ENCODE measurements at places on chromosomes 5 and 9.

GRCh38 chr9:16289639-16290038 is 580.8 kb downstream of the BNC2 start:
- DNase-seq = no peak

DNA sequence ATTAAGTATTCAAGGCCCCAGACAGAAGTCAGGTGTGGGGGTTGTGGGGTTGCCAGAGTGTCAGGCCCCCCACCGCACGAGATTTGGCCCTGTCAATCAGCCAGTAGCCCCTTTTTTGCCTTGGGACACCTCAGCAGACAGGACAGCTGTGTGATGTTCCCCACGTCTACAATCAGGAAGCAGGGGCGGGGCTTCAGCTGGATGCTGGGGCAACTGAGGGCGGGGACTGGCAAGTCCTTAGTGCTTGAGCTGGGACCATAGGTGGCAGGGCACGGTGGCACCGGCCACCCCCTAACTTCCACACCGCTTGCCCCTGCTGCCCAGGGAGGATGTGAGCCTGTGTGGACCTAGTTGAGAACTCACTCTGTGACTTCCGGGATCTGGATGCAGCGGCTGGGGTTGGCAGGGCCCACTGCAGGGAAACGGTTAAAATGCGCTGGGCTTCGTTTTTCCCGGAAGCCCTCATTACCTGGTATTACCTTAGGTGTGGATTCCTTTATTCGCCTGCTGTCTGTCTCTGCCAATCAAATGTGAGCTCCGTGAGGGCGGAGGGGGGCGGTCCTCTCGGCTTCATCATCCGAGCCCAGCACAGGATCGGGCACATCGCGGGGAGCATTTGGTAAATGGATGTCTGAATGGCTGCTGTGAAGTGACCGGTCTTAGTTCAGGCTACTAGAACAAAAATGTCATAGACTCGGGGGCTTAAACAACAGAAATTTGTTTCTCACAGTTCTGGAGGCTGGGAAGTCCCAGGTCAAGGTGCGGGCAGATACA is 7.5 kb upstream of the GTF3C5 start:
- no peak for DNase-seq

DNA sequence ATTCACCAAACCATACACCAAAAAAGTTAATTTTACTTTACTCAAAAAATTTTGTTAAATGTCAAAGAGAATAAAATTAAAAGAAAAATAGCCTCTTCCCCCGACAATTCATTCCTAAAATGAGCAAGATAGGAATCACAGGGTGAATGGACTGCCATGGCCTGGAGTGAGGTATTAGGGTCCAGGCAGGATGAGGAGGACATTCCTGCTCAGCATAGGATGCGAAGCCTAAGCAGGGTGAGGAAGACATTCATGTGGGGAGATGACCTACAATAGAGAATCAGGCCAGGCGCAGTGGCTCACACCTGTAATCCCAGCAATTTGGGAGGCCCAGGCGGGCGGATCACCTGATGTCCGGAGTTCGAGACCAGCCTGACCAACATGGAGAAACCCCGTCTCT is 8.4 kb downstream of the NUDCD2 start:
- no peak for DNase-seq

DNA sequence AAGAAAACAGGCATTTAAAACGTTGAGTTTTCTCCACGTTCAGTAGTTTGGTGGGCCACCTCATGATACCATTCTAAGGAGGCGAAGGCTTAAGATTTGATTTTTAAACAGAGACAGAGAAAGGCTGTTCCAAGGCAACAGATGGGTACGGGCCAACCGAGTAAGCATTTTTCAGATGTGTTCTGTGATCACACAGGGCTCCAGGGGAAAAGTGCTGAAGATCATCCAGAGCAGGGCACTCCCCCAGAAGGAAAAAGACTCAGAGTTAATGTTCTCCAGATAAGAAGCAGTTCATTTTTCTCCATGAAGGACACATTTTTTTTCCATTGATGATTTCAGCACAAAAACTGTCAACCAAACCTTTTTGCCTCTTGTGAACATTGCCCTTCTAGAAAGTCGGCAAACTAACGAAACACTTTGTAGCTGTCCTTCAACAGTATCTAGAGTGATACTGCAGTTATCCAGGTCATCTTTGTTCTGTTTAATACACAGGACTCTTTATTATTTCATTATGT is 138.7 kb downstream of the ALDH1A1 start:
- no peak for DNase-seq

GRCh38 chr5:8727396-8727795 is 818.5 kb downstream of the SEMA5A start:
- no peak for DNase-seq

GRCh38 chr5:78647838-78648358 is 674 bp downstream of the LHFPL2 start:
- peak; percentile 60 for DNase-seq

- peak; percentile 93 for DNase-seq
Measured at GRCh38 chr5:157948738-157949410, 89.9 kb upstream of the CLINT1 start.

DNA sequence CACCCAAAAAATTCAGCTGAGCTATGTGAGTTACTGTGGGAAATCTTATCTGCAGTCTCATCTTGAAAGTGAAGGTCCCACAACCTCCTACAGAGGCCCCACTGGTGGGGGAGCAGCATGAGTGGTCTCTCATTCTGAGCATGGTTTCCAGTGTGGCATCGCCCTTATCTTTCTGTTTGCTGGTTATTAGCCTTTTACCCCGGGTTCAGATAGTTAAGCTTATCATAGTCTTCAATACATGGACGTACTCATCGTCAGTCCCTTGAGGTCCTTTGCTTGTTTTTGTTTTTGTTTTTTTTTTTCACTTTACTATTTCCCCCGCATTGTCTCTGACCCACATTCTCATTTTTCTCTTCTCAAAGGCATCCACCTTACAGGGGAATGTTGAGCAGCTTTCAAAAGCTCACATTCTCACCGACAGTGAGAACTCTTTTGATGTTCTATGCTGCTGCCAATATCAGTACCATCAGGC is 7.7 kb upstream of the HAVCR2 start:
- DNase-seq = no peak

DNA sequence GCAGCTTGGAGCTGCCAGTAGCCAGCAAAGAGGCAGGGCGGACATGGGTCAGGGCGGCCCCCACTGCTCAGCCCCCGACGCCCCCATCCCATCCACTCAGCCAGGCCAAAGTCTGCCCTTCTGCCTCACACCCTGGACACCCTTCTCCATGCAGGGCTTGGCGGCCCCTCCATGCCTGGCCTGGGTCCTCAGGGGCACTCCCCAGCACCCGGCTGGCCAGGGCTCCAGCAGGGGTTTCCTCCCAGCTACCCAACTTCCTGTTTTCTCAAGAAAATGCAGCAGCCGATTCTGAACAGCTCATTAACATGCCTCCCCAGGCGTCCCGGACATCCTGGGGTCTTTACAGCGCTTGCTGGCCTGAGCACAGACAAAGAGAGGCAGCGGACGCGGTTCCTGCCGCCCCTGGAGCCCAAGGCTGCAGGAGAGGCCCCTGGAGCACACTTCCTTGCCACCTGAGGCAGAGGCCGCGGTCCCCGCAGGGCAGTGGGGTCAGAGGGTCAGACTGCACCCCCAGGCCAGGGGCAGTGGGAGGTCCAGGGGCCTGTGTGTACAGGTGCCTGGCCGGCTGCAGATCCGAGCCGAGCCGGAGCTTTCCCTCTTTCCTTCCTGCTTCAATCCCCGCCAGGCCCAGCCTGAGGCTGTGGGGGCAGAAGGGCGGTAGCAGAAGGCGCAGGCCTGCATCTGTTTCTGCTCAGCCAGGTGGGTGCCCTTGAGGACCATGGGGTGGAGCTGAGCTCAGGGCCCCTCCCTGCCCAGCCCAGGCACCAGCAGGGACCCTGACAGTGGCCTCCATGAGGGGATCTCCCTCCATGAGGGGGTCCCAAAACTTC is 18.7 kb upstream of the NRARP start:
- DNase-seq = no peak

DNA sequence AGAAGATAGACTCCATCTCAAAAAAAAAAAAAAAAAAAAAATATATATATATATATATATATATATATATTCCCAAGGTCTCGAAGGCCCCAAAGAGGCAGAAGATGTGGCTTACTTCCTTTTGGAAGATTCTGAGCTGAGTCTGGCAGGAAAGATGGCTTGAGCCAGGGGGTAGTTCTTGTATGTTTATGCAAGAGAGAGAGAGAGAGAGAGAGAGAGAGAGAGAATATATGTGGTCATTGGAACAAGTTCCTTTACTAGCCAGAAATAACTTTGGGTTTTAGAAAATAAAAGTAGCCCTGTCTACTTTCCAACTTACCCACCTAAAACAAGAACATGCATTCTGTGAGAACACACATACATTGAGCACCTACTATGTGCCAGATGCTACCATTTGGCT is 17.6 kb downstream of the NCS1 start:
- DNase-seq = peak; percentile 81

GRCh38 chr9:77907585-77907984 is 124.0 kb downstream of the GNAQ start:
- peak; percentile 25 for DNase-seq

GRCh38 chr5:124550731-124551130 is 195.7 kb downstream of the ZNF608 start:
- DNase-seq = no peak

- peak; percentile 98 for DNase-seq
Measured at GRCh38 chr5:15008476-15008875, 136.9 kb upstream of the ANKH start.

DNA sequence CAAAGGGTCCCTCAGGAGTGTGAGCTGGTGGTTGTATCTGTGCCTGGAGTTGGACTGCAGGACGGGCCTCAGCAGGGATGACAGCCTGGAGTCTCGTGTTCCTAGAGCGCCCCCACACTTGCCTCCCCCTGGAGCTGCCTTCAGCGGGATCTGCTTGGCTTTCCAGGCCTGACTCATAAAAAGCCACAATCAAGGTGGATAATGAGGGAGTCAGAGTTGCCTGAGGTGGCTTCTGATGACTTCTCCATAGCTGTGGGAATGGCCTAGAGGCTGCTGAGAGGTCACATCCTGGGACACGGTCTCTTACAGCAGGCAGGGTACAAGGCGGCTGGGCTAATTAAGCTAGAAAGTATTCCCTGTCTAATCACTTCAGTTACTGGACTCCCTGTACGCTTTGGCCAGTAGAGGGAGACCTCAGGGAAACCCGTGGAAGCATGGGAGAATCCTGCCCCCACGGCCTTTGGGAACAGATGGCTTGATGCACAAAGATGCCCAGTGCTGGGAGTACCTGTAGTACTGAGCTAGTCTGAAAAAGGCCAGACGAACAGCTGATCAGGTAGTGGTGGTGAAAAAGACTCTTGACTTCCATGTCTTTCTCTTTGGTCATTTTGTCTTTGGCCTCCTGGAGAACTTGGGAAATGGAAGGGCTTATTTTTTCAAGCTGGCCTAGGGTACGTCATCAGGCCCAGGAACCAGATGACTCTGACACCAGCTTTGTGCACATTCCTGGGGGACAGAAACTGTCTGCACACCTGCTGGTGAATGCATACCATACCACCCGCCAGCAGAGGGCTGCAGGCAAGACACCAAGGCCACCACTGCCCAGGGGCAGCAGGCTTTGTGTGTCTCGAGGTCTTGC is 16.1 kb upstream of the FRRS1L start:
- peak; percentile 32 for DNase-seq

GRCh38 chr5:88940713-88941112 is 57.7 kb upstream of the MEF2C start:
- no peak for DNase-seq

- no peak for DNase-seq
Measured at GRCh38 chr5:88819301-88819999, 63.5 kb downstream of the MEF2C start.

DNA sequence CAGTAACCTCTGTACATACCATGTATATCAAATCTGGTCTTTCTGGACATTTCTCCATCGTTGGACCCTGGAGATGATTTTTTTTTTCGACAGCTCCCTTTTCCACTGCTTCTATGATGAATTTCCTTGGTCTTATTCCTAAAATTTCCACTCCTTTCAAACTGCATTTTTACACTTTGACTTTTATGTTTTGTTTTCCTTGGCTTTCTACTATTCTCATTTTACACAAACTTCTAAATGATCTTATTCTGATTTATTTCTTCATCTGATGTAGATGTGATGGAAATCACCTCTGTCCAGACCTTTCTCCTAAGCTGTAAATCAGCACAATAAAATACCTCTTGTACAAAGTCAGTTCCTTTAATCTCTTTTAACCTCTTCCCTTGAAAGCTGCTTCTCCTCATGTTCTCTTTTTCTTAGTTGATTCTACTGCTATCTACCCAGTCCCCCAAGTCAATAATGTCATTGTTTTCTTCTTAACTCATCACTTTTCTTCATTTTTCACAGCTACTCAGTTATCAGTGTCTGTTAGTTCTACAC is 48.7 kb upstream of the TUSC1 start:
- DNase-seq = no peak

DNA sequence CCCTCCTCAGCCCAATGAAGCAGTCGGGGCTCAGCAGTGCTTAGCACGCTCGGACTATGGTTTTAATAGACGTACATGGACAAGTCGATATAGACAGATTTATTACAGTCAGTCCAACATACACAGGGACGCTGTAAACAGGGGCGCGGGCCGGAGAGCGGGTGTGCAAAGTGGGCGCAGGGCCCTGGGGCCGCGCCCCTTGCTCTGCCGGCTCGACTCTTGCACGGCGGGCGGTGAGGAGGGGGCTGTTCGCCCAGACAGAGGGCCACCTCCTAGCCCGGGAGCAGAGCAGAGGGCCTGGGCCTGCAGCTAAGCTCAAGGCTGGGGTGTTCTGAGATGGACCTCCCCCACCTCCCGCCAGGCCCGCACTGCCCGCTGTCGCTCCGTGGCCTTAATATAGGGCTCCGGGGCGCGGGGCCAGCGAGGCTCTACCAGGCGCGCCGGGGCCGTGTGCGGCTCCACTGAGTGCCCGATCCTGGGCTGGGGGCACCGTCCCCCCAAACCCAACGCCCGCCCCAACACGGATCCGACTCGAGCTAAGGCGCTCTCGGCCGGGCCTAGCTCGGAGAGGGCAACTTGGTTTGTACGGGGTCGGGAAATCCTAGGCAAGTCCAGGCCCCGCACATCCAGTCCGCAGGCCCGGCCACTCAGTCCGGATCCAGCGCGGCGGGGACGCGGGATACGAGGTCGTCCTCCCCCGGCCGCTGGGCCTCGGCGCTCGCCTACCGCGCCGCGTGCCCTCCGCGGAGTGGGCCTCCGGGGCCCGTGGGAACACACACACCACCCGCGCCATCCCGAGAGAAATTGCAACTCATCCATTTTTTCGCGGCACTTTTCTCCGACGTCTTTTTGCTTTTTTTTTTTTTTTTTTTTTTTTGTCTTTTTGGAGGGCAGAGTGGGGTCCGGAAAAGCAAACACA is 6.1 kb downstream of the PITX1 start:
- peak; percentile 20 for DNase-seq

Measured in iris pigment epithelial cell (primary cell).